ENCODE measurements at places on chromosomes 6 and 20.

DNA sequence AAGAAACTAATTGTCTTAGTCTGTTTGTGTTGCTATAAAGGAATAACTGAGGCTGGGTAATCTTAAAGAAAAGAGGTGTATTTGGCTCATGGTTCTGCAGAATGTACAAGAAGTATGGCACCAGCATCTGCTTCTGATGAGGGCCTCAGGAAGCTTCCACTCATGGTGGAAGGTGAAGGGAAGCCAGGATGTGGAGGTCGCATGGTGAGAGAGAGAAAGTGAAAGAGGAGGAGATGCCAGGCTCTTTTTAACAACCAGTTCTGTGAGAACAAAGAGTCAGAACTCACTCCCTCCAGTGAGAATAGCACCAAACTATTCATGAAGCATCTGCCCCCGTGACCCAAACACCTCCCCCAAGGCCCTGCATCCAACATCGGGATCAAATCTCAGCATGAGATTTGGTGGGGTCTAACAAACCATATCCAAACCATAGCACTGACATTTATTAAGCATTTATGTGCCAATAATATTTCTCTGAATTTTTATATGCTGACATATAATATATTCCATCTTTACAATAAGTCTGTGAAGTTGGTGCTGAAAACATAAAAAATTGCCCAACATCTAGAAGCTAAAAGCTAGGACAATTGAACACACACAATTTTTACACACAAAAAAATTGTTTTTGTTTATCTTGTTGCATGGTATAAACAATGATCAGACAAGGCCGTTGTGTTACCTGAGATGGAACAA lies 29.2 kb upstream of the BTN3A2 start:
- DNase-seq: no peak

- DNase-seq: peak; percentile 11
Observed at GRCh38 chr6:53854843-53855567, 60.2 kb downstream of the LRRC1 start.

- no peak for DNase-seq
Observed at GRCh38 chr20:16530201-16530681, 43.0 kb downstream of the KIF16B start.

DNA sequence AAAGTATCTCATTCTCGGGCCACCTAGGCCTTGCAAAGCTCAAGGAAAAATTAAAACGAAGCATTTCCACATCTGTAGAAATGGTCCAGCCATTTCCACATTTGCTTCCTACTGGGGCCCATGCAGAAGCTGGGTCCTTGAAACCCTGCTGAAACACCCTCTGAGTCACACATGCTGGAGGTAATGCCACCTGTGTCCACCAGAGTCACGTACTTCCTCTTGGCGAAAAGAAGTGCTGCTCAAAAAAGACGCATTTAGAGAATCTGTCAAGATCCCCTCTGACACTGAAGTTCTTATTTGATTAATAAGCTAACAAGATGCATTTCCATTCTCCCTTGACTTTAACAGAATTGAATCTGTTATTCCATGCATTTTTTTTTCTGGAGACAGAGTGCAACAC lies 423.2 kb downstream of the PREX1 start:
- peak; percentile 8 for DNase-seq

All from activated CD4-positive, alpha-beta T cell treated with anti-CD3 and anti-CD28 coated beads, Interleukin-2, Interleukin-4, amounts not matched to agents 100 ng/mL and 50 ng/mL, durations not matched to agents 16 hours and 8 hours (primary cell).